ENCODE measurements at places on chromosomes 12 and 14.

DNA sequence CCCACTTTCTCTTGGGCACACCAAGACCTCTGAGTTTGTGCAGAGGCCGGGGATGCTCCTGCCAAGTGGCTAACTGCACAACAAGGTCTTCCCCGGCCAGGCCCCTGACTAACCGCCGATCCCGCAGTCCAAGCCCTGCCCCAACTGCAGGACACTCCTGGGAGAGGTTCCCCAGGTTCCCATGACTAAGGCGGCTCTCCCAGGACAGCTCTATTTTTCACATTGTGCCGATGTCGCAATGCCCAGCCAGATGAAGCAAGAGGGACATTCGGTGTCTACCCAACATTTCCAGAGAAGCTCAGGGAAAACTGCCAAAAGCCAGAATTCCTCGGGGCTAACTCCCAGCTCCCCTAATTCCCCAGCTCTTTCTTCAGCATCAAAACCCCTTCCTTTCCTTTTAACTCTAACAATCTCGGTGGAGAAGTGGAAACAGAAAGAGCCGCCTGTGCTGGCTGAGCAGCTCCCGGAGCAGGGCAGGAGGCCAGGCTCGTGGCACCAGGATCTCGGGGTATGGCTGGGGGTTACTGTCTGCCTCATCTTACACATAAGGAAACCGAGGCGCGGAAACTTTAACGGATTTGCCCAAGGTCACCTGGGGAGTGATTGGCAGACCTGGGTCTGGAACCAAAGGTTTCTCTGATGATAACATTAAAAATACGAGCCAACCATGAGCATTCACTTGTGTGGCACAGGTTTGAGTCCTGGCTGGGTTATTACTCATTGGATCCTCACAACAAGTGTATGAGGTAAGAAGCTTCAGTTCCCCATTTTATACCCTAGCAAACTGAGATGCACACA, 318.2 kb downstream of the BCL11B start:
- DNase-seq = no peak

DNA sequence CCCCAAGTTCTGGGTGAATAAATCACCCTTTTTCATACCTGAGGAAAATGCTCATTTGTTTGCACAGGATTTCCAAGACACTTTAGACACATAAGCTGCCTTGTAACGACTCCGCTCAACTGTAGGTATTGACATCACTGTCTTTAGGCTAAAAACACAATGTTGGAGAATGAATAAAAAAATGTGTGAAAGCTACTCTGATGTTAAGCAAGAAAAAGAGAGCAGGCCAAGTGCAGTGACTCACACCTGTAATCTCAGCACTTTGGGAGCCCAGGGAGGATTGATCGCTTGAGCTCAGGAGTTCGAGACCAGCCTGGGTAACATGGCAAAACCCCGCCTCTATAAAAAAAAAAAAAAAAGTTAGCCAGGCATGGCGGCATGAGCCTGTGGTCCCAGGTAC, 11.1 kb upstream of the CIPC start:
- no peak for DNase-seq

DNA sequence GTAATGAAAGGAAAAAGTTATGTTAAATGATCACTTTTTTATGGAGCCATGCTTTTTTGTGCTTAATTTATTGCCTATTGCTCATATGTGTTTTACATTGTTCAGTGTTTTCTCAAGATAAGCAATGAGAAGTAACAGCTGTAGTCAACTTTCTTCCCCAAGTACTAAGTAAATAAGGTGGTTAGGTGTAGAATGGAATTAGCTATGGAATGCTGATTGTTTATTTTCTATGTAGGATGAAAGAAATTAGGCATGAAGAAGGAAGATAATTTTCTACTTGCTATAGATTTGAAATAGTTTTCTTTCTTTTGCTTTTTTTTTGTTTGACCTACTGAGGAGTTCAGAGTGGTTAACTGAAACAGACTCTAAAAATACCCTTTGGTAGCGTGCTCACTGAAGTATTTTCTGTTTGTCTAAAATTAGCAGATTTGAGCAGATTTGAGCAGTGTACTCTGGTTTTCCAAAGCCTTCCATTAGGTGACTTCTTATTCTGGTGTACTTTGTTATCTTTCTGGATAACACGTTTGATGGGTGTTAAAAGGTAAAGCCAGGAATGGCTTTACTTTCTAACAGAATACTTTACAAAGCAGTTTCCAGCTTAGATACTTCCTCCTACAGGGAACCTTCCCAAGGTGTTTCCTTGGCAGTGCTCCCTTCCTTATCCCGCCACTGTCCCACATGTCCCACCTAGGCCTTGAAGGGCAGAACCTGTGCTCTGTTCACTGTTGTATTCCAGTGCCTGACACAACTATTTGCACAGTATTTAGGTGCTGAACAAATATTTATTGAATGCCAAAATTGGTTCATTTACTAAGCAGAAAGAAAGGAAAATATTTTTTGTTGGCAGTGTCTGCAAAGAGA, 56.0 kb downstream of the RASSF3 start:
- no peak for DNase-seq

GRCh38 chr14:38257507-38257906, 1.6 kb upstream of the CLEC14A start:
- no peak for DNase-seq

DNA sequence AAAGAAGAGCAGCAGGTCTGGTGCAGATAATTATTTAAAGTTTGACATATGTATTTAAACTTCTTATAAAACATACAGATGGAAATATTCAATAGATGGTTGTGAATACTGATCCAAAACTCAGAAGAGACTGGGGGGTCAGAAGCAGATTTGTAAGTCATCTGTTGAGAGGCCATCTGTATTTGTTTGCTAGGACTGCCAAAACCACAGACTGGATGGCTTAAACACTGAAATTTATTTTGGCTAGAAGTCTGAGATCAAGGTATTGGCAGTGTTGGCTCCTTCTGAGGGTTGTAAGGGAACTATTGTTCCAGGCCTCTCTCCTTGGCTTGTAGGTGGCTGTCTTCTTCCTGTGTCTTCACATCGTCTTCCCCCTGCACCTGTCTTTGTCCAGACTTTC, 153.9 kb downstream of the LRRK2 start:
- no peak for DNase-seq

- DNase-seq = no peak
Observed at GRCh38 chr14:100698666-100699448, 27.8 kb upstream of the DLK1 start.

DNA sequence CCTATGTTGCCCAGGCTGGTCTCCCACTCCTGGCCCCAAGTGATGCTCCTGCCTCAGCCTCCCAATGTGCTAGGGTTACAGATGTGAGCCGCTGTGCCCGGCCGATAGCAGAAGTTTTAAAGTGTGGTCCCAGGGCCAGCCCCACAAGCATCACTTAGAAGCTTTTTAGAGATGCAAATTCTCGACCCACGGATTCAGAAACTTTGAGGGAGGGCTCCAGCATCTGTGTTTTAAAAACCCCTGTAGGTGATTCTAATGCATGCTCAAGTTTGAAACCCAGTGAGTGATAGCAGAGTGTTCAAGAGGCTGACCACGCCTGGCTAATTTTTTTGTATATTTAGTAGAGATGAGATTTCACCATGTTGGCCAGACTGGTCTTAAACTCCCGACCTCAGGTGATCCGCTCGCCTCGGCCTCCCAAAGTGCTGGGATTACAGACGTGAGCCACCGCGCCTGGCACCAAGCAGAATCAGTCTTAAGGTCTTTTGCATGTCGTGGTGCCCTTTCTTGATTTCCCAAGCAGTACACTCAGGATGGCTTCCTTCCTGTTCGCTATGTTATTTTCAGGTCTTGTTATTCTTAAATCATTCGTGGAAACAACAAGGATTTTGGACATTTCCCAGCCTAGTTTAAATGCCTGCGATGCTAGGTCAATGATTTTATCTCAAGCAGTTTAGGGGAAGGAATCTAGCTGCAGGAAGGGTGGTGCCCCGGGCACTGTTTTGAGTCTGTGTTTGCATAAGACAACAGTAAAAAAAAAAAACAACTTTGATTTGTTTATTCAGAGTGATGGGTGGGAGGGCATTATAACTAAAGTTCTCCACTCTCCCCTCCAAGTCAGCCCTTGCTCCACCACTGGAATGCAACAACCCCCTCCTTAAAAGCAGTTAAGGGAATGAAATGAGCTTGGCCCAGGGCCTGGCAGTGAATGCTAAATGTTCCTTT, 9.2 kb upstream of the RILPL2 start:
- no peak for DNase-seq

GRCh38 chr12:68223067-68223747, 2.4 kb downstream of the IL26 start:
- DNase-seq = peak; percentile 80

- DNase-seq = peak; percentile 71
Observed at GRCh38 chr12:52191841-52192791, at the start of gene KRT80. TSS of gene KRT80 (minus strand) at chr12:52192014. CDS start at chr12:52191902, 112 bp downstream.

- DNase-seq = no peak
Observed at GRCh38 chr14:85150166-85150565, 379.8 kb upstream of the FLRT2 start.

DNA sequence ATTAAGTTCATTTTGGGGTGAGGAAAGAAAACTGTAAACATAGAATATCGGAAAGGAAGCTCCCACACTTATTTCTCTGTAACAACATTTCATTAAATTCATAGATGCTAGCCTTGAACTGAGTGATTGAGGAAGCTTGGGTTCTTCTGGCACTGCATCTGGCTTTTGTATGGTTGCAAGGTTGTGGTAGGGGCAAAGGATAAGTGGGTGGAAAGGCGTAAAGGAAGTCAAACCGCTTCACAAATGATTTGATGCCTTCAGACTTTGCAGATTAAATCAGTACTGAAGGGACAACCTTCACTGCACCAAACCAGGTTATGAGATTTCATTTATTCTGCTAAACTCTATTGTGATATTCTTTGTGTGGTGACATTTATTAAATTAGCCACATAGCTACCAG, 28.1 kb upstream of the PAX9 start:
- no peak for DNase-seq
